ENCODE measurements at places on chromosomes 6 and 20.

DNA sequence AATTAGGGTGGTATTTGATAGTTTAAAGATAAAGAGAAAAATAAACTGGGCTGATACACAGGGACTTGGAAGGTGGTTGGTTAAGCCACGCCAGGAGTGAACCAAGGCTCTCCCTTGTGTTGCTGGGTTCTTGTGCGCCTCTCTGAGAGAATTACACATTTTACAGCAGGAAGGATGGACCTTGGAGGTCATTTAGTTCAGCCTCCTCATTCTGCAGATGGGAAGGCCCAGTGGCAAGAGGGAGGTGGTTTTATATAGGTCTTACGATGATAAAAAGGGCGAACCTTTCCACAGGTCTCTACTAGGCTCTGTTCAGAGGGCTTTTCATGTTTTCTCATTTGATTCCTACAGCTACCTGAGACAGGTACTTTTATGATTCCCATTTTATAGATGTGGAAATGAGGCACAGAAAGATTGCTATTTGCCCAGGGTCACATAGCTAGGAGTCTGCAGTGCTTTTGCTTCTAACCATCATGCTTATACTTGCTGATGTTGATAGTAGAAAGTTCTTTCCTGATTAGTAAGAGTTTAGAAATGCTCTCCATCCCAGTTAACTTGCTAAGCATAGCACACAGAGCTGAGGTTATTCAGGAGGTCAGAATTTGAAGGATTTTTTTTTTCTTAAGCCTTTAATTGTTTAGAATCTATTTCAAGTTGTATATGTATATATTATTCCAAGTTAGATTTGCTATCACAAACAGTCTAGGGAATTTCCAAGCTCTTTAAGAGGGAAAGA lies 12.8 kb downstream of the HIVEP1 start:
- DNase-seq: no peak

GRCh38 chr20:35319192-35319870 lies 27.1 kb upstream of the FAM83C start:
- no peak for DNase-seq

DNA sequence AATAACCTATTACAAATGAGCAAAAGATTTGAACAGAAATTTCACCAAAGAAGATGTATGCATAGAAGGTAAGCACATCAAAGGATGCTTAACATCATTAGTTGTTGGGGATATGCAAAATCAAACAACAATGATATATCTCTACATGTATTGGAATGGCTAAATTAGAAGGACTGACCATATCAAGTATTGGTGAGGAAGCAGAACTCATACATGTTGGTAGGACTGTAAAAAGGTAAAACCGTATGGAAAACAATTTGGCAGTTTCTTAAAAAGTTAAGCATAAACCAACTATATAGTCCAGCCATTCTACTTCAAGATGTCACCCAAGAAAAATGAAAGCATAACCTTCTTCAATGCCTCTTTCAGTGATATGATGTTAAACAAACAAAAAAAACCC lies 114.0 kb downstream of the MYB start:
- no peak for DNase-seq

- DNase-seq: no peak
Observed at GRCh38 chr6:21392177-21392576, 201.4 kb upstream of the SOX4 start.

DNA sequence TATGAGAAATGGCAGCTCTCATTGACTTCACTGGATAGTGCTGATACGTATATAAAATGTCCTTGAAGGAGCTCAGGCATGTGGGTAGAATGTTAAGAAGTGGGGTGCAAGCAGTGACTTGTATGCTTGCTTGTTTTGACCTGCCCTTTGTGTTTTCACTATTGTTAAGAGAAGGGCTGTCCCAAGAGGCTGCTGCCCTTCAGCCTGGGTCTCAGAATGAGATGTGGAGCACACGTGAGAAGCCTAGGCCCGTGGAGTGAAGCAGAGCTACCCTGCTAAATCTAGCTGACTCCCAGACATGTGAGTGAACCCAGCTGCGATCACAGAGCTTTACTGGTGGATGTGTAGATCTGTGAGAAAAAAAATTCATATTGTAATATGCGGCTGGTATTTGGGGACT lies 305.3 kb upstream of the RGS17 start:
- no peak for DNase-seq

DNA sequence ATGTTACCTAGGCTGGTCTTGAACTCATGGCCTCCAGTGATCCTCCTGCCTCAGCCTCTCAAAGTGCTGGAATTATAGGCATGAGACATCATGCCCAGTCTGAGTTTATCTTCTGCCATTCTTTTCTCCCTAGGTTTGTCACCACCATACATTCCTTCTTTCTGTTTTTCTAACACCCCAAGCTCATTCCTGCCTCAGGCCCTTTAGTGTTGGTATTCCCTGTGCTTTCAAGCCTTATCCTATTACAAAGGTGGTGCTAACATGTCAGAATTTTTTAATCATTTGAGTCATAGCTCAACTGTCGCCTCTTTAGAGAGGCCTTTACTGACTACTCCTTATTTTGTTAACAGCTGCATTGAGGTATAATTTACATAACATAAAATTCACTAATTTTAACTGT lies 221.1 kb upstream of the PRSS16 start:
- DNase-seq: no peak

DNA sequence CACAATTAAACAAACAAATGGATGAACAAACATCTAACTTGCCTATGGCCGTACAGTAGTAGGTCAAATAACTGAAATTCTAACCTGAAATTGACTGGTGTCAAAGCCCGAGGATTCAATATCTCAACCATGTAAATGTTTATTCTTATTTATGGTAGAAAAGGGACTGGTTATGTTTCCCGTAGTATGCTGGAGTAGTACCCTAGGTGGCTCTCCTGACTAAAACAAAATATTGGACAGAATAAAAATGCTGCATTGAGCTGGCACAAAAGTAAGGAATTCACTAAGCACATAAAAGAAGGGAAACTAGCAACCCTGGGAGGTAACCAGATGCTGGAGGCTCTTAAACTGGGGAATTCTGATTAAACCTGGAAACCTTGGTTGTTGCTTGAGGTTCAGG lies 117.1 kb upstream of the PREP start:
- DNase-seq: no peak

DNA sequence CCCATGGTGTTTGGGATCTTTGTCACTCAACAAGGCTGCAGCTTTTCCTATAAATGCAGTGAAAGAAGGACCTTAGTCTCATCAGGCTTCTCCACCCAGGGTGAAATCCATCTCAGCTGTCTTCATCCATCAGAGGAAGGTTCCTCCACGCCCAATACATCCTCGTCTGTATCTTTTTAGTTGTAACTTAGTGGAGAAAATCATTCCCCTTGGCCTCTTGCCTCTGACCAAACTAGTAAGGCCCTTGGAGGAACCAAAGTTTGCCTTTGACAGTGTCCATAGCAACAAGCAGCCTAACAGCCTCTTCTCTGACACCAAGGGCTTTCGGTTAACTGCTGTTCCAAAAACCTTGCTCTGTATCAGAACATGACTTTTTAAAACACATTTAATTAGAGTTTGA lies 230.3 kb upstream of the ECI2 start:
- DNase-seq: no peak

GRCh38 chr6:65091561-65091960 lies 615.5 kb downstream of the EYS start:
- DNase-seq: no peak

GRCh38 chr20:51463560-51463959 lies 79.0 kb downstream of the NFATC2 start:
- no peak for DNase-seq

GRCh38 chr20:63187338-63188158 lies 28.4 kb downstream of the YTHDF1 start:
- DNase-seq: no peak

All from right forelimb (tissue), 1 donor.